ENCODE measurements at places on chromosomes 1 and 21.

DNA sequence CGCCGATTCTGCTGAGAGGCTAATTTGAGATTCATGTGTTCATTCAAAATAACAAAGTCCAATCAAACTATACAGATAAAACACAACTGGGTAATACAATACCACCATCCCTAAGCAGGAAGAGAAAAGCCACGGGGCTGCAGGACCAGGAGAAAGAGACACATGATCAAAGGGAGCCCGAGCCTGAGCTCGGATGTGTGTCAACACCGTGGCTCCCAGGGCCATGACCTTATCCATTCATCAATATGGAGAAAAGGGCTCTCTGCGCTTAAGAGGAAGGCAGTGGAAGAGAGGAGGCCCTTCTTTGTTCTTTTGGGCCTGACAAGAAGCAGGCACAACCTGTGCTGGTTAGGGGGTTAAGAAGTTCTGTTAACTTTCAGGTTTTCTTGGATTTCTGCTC is 56.7 kb downstream of the HUNK start:
- no peak for DNase-seq

GRCh38 chr1:32122151-32122550 is 14.3 kb downstream of the KPNA6 start:
- DNase-seq = no peak

DNA sequence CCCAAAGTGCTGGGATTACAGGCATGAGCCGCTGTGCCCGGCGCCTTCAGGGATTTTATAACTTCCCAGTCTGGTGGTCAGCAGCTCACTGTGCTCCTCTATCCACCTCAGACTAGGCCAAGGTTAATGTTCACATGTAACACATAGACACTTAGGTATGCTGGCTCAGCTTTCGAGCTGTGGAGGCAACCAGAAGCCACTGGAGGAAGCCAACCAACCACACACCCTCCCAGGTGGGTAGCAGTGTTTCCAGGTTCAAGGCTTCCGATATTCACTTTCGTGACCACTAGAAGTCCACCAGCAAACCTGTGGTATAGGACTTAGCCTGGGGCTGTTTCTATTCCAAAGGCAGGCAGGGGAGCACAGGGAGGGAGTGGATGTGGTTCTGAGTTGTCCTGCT is 255.9 kb upstream of the KIAA0040 start:
- DNase-seq = no peak

DNA sequence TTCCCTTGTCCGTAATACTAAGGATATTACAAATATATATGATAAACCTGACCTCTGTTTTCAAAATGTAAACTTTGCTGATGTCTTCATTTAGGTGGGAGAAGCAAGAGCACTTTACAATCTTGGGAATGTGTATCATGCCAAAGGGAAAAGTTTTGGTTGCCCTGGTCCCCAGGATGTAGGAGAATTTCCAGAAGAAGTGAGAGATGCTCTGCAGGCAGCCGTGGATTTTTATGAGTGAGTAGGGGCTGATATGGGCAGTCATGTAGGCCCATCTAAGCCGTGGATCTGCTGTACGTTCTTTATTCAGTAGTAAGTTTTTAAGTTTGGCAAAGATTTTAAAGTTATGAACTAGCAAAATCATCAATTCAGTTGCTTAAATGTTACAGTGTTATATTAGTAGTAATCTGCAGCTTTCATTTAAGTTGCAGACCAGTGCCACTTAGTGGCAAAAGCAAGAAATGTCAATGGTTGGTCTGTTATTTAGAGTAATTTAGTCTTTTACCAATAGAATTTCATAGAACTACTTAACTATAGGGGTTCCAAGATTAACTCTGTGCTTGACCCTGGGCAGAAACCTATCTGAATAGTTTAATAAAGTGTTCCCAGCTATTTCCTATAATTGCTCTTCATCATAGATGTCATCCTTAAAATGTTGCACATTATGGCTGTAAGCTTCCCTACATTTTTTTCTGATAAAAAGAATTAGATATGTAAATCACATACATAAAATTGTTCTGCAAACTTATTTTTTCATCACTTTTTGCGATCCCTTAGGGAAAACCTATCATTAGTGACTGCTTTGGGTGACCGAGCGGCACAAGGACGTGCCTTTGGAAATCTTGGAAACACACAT is 21.3 kb downstream of the GPSM2 start:
- peak; percentile 26 for DNase-seq

All from NCI-H446 (cell line).